ENCODE measurements at places on chromosomes 16 and 17.

DNA sequence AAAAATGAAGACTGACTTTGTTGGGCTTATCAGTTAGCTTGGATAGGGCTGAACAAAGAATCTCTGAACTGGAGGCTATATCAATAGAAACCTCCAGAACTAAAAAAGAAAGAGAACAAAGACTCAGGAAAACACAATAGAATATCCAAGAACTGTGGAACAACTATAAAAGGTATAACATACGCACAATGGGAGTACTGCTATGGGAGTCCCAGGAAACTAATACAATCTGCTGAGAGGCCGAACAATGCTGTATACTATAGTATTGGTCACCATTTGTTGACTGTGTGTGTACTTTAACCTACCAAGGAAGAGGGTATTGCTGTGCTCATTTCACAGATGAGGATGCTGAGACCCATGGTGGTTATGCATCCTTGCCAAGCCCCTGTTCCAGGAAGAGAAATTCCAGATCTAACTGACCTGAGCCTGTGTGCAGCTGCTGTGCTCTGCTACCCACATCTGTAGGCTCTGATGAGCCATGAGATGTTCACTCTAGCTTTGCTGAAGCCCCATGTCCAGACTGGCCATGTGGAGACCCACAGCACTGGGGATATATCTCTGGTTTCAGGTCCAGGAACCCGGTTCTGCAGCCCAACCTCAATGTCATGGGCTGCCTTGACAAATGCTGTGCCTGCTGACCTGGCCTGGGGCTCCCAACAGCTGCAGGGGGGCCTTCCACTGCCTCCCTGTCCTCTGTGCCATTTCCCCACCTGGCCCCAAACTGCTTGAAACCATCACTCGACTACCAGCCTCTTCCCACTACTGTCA is 254.3 kb upstream of the TNRC6C start:
- no peak for DNase-seq

DNA sequence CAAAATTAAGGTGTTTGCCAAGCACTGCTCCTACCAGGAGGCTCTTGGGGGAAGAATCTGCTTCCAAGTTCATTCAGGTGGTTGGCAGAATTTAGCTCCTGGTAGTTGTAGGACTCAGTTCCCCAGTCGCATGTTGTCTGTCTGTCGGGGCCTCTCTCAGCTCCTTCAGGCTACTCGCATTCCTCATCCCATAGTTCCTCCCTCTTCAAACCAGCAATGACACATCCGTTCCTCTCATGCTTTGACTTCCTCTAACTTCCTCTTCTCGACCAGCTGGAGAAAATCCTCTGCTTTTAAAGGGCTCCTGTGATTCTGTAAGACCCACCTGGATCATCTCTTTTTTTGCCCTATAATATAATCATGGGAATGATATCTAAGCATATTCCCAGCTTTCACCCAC is 108.1 kb downstream of the PMP22 start:
- no peak for DNase-seq

DNA sequence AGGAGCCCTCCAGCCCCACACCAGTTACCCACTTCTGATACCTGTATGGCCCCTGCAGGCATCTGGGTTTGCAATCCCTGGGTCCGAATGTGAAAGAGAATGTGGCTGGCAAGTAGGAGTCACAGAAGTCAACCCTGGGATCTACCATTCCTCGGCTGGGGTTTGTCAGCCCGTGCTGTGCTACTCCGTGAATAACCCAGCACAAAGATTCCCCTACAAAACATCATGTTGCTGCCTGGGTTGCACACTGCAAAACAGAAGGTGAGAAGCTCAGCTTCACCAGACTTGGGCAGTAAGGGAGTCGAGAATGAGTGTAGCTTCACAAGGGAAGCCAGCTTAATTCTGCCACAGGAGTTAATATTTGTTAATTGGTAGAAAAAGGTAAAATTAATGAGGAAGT is 137.1 kb downstream of the ZFHX3 start:
- no peak for DNase-seq

DNA sequence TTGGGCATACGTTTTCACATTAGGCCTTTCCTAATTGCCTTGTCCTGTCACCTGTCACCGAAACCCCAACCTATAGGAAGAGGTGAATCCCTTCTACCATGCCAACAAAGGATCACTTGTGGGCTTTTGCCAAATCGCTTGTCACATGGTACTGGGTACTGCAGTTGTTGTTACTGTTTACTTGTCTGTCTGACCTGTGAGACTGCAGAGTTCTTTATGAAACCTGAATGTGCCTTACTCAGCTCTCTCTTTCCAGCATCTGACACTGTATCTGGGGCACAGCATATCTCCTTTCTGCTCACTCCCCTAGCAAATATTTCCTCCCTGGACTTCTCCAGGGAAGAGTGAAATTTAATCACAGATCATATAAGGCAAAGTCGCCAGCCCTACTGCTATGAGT is 1272.4 kb downstream of the CDH8 start:
- no peak for DNase-seq

- no peak for DNase-seq
Measured at GRCh38 chr16:4443271-4443670, 17.6 kb downstream of the DNAJA3 start.

GRCh38 chr17:3740611-3741073 is 16.9 kb downstream of the HASPIN start:
- no peak for DNase-seq

GRCh38 chr17:79790805-79791734 is 5.8 kb downstream of the CBX8 start:
- no peak for DNase-seq

DNA sequence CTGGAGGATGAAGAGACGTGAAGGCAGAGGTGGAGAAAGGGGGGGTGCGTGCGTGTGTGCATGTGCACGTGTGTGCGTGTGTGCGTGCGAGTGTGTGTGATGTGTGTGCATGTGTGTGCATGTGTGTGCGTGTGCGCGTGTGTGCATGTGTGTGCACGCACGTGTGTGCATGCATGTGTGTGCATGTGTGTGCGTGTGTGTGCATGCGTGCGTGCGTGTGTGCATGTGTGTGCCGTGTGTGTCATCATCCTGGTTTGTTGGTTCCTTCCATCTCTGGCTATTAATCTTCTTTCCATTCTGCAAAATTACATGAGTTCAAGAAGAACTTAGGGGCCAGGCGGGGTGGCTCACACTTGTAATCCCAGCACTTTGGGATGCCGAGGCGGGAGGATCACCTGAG is 17.0 kb upstream of the RPL38 start:
- no peak for DNase-seq

- DNase-seq, result no peak
Measured at GRCh38 chr17:79684132-79684985, 46.4 kb upstream of the ENPP7 start.

- DNase-seq, result no peak
Measured at GRCh38 chr16:53692146-53692545, 11.5 kb downstream of the RPGRIP1L start.

DNA sequence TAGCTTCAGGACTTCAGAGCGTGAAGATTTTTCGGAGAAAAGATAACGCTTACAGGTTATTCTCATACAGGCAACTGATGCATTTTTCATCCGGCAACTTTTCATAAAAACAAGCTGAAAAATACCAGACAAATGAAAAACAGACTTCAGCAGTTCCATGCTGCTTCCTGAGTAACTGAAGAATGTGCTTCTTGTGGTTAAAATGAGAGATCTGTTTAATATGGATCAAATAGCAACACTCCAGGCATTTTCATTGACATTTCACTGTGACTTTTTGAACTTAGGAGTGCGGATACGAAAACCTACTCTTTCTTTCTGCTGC is 705 bp upstream of the PITPNC1 start:
- DNase-seq, result no peak

GRCh38 chr16:3020604-3021448 is 658 bp downstream of the TNFRSF12A start:
- DNase-seq, result peak; percentile 53

DNA sequence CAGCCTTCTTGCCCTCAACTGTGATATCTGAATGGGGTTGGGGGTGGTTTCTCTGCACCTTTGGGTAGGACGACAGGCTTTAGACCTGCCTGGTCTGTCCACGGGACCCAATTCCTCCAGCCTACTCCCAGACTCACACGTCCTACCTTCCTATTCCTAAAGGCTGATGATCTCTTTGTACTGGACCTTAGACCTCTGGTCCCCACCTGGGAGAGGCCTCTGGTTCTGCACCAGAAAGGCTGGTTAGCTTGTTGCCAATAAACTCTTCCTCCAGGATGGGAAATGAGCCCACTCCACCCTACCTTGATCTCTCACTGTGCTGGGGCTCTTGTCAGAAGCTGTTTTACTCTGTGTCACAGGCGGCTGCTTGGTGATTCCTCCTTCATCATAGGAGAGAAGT is 14.4 kb downstream of the FBF1 start:
- no peak for DNase-seq

DNA sequence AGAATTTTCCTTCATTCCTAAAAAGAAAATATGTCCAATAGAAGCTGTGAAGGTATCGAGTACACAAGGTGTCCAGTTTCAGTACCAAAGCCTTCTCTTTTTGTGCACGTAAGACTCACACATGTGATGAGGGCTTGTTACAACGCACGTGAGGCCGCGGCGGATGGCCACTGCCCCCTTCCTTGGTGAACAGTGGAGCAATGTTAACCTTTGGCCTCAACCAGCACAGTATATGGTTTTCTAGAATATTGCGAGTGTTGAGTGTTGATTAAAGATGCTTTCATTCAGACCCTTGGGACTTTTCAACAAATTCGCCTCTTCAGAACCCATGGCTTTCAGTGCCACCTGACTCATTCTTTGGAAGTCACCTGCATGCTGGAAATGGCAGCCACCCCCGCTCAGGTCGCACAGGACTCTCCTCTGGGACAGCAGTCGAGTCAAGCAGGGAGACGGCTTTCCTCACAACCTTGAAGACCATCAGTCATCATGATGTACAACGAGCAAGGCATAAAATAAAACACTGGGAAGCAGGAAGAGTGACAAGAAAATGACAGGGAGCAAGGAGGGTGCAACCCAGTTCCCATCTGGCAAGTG is 14.5 kb downstream of the MAP1LC3B start:
- no peak for DNase-seq

GRCh38 chr16:57593021-57593420 is 35.4 kb upstream of the ADGRG1 start:
- DNase-seq, result no peak

- no peak for DNase-seq
Measured at GRCh38 chr16:19753815-19754643, 36.0 kb downstream of the IQCK start.

GRCh38 chr16:34803683-34804416 is 1344.4 kb downstream of the TP53TG3F start:
- no peak for DNase-seq

- DNase-seq, result peak; percentile 66
Measured at GRCh38 chr17:79042421-79043190, 18.6 kb downstream of the C1QTNF1 start.

DNA sequence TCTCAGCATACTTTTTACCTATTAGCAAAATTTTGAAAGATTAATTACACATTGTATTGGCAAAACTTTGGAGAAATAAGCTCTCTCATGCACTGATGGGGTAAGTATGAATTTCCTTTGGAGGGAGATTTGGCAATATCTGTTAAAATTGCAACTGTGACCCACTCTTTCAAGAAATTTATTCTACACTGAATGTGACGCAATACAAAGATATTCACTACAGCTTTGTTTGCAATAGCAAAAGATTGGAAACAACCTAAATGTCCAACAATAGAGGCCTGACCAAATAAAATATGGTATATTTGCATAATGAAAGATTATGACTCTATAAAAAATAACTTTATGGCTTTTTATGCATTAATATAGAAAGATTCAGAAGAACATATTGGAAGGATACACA is 363.5 kb downstream of the GRIN2A start:
- DNase-seq, result no peak

- no peak for DNase-seq
Measured at GRCh38 chr17:6894206-6894528, 62.6 kb upstream of the TEKT1 start.

GRCh38 chr17:4331614-4332013 is 34.9 kb downstream of the UBE2G1 start:
- no peak for DNase-seq

Data from stimulated activated CD4-positive, alpha-beta T cell treated with anti-CD3 and anti-CD28 coated beads, Interleukin-1b, Interleukin-23, amount 100 ng/mL, for 4 hours (primary cell).